ENCODE measurements at places on chromosomes 6 and 20. TPM values are rescaled to one million over a fixed set of nuclear protein-coding genes. Genes with fewer than 3 reads are reported as not detected.

Gene BCAS1
- 0.09 TPM for total RNA-seq

Gene LINC00237
- total RNA-seq = not detected

Gene THBS2
- not detected for total RNA-seq

Gene ABHD16A
- 57.8 TPM for total RNA-seq

Gene LY6G6F
- not detected for total RNA-seq

Gene TMEM170B
- 1.6 TPM for total RNA-seq

Gene PAQR8
- 26.4 TPM for total RNA-seq

Gene MAP1LC3A
- total RNA-seq = 0.99 TPM

Gene CLVS2
- total RNA-seq = not detected
